ENCODE measurements at places on chromosomes 4 and X.

GRCh38 chr4:82741188-82741587 is 57.4 kb downstream of the SCD5 start:
- H3K27ac ChIP-seq = no peak overlapping the region
- no peaks in the 10 kb centered on the region for H3K27me3 ChIP-seq
- H3K4me3 ChIP-seq = no peak overlapping the region
- peaks cover 13% of the 10 kb centered on the region for H3K4me1 ChIP-seq
- no peaks in the 10 kb centered on the region for H3K36me3 ChIP-seq

- H3K27me3 ChIP-seq = no peaks in the 10 kb centered on the region
- no peak for DNase-seq
- no peak overlapping the region for H3K4me3 ChIP-seq
- no peak overlapping the region for H3K27ac ChIP-seq
- H3K36me3 ChIP-seq = no peaks in the 10 kb centered on the region
Measured at GRCh38 chr4:29560452-29560851, 1159.7 kb upstream of the PCDH7 start.

DNA sequence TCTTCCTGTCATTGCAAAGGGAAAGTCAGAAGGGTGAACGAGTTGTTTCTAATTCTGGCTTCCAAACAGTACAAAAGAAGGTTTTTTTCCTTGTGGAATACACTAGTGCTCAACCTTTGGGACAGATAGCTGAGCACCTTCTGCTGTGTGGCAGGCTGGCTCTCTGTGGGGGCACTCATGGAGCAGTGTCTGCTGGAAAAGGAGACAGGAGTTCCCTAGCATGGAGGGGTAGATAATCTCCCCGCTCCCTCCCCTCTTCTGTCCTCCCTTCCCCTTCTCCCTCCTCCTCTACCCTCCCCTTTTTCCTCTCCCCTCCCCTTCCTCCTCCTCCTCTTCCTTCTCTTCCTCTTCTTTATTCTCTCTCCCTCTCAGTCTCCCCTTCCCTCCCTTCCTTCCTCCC is 62.4 kb upstream of the MTM1 start:
- peaks cover 7% of the 10 kb centered on the region for H3K4me1 ChIP-seq
- H3K36me3 ChIP-seq = no peaks in the 10 kb centered on the region
- no peak for DNase-seq
- H3K27me3 ChIP-seq = no peaks in the 10 kb centered on the region
- no peak overlapping the region for H3K4me3 ChIP-seq

- no peak overlapping the region for H3K27ac ChIP-seq
- H3K4me3 ChIP-seq = no peak overlapping the region
- DNase-seq = no peak
- H3K27me3 ChIP-seq = peaks cover 28% of the 10 kb centered on the region
- H3K4me1 ChIP-seq = peaks cover 5% of the 10 kb centered on the region
Measured at GRCh38 chr4:82587826-82588540, 26.2 kb upstream of the TMEM150C start.

- no peak overlapping the region for H3K4me3 ChIP-seq
- DNase-seq = peak; percentile 29
- no peaks in the 10 kb centered on the region for H3K36me3 ChIP-seq
Measured at GRCh38 chr4:20370274-20370673, 118.6 kb downstream of the SLIT2 start.

DNA sequence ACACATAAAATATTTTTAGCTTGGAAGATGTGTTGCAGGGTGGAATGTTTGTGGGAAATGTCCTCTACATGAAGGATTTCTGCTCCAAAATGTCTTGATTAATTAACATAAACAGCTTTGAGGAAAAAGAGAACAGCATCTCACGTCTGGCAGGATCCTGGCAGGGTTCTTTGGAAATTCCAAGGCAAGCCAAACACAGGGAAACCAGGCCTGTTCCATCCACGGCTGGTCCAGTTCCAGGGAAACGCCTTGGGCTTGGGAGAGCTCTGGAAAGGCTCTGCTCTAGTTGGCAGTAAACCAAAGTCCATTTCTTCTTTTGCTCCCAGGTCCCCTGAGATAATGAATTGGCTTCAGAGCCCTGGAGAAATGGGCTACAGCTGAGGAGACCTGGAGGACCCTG is 42.4 kb upstream of the GAB1 start:
- no peak overlapping the region for H3K4me3 ChIP-seq
- H3K36me3 ChIP-seq = no peaks in the 10 kb centered on the region
- H3K27me3 ChIP-seq = no peaks in the 10 kb centered on the region
- no peak overlapping the region for H3K27ac ChIP-seq
- DNase-seq = no peak

DNA sequence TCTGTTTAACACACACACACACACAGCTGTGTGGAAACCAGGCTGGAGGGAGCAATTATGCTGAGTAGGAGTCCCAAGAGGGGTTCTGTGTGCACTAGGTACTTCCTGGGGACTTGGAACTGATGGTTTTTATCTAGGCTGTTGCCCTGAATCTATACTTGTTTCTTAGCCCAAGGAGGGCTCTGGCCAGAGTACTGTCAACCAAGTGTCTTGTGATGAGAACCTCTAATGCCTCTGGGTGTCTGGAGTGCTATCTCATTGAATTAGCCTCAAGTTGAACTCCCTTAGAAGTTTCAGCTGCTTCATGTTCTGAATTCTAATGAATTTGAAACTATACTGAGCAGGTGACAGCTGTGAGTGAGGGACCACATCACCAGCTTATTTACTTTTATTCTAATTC is 16.6 kb downstream of the ARHGAP24 start:
- no peak overlapping the region for H3K27ac ChIP-seq

GRCh38 chrX:118156953-118157608 is 40.5 kb upstream of the KLHL13 start:
- no peak overlapping the region for H3K4me3 ChIP-seq

- H3K27ac ChIP-seq = no peak overlapping the region
- H3K36me3 ChIP-seq = no peaks in the 10 kb centered on the region
- no peak for DNase-seq
- H3K4me1 ChIP-seq = peaks cover 2% of the 10 kb centered on the region
- no peak overlapping the region for H3K4me3 ChIP-seq
- no peaks in the 10 kb centered on the region for H3K27me3 ChIP-seq
Measured at GRCh38 chr4:56129431-56129861, 180.7 kb downstream of the CEP135 start.

- H3K27ac ChIP-seq = peak within 1 kb of the TSS; percentile 27
- peaks cover 35% of the 10 kb centered on the region for H3K27me3 ChIP-seq
- H3K36me3 ChIP-seq = no peaks in the 10 kb centered on the region
- peak; percentile 47 for DNase-seq
Measured at GRCh38 chr4:144645631-144646522, at the start of gene HHIP. HHIP (plus strand) TSS chr4:144646156; CDS start chr4:144646676, 520 bp downstream.

- no peak overlapping the region for H3K4me3 ChIP-seq
- no peaks in the 10 kb centered on the region for H3K27me3 ChIP-seq
- no peak for DNase-seq
- H3K4me1 ChIP-seq = no peaks in the 10 kb centered on the region
Measured at GRCh38 chr4:154961263-154961662, 180.2 kb downstream of the RBM46 start.

GRCh38 chr4:110245577-110245976 is 47.2 kb upstream of the ELOVL6 start:
- DNase-seq = no peak
- no peaks in the 10 kb centered on the region for H3K4me1 ChIP-seq
- no peak overlapping the region for H3K4me3 ChIP-seq

- no peaks in the 10 kb centered on the region for H3K27me3 ChIP-seq
- no peak overlapping the region for H3K4me3 ChIP-seq
- no peaks in the 10 kb centered on the region for H3K36me3 ChIP-seq
Measured at GRCh38 chr4:163618845-163619244, 124.4 kb downstream of the TMA16 start.

DNA sequence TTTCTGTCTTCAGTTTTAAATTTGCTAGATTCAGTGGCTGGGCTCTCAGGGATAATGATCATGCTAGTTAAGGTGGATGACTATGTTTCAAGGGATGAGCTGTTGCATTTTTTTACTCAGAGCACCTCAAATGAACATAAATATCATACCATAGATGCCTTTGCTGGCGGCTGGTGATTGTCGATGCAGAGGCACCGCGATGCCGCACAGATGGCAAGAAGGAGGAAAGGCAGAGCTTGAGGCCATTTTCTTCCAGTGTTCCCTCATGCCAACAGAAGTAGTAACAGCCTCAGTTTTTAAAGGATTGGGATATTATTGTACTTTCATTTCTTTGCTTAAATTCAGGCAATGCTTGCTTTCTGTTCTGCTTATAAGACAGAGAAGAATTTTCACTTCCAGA is 654.7 kb upstream of the IGFBP7 start:
- peaks cover 1% of the 10 kb centered on the region for H3K4me1 ChIP-seq
- no peak for DNase-seq
- H3K4me3 ChIP-seq = no peak overlapping the region
- H3K27ac ChIP-seq = no peak overlapping the region

- no peaks in the 10 kb centered on the region for H3K27me3 ChIP-seq
- no peak overlapping the region for H3K4me3 ChIP-seq
- H3K36me3 ChIP-seq = peaks cover 15% of the 10 kb centered on the region
- H3K27ac ChIP-seq = no peak overlapping the region
- DNase-seq = no peak
Measured at GRCh38 chr4:145890689-145891088, 47.9 kb downstream of the ZNF827 start.
